ENCODE measurements at places on chromosomes 11 and 22.
A peak's percentile ranks its signal among the peaks of the same experiment; 100 is the strongest.

GRCh38 chr11:22734628-22735345 is 68.4 kb downstream of the GAS2 start:
- no peak for DNase-seq

DNA sequence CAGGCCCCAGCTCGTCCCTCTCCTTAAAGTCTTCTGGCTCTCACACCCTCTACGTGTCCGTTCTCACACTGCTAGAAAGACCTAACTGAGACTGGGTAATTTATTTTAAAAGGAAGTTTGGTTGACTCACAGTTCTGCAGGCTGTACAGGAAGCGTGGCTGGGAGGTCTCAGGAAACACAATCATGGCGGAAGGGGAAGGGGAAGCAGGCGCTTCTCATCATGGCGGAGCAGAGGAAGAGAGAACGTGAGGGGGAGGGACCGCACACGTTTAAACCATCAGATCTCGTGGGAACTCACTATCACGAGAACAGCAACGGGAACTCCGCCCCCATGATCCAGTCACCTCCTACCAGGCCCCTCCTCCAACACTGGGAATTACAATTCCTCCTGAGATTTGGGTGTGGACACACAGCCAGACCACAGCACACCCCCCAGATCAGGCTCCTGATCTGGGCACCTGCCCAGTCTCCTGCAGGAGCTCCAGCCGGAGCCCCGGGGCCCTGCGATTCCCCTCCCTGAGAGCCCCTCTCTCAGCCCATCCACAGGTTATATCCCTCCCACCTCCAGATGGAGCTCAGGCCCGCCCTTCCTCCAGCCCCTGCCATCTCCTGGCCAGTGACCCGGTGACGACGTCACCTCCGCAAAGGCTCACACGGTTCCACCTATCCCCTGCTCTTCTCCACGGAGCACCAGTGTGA is 170.2 kb downstream of the BRD1 start:
- peak; percentile 55 for DNase-seq

DNA sequence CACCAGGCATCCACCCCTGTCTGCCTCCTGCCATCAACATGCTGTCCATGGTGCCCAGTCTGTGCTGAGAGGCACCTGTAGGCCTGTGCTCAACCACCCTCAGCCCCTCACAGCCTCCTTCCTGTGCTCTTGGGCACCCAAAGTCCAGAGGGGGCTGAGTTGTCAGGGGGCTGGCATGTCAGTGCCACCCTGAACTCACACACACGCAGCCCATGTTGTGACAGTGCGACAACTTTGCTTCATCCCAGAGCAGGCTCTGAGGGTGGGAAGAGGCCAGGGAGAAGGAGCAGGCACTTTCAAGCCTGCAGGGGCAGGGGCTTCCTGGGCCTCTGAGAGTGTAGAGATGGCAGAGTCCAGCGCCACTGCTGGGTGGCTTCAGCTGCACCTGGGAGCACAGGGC is 491.0 kb downstream of the TMEM135 start:
- no peak for DNase-seq

DNA sequence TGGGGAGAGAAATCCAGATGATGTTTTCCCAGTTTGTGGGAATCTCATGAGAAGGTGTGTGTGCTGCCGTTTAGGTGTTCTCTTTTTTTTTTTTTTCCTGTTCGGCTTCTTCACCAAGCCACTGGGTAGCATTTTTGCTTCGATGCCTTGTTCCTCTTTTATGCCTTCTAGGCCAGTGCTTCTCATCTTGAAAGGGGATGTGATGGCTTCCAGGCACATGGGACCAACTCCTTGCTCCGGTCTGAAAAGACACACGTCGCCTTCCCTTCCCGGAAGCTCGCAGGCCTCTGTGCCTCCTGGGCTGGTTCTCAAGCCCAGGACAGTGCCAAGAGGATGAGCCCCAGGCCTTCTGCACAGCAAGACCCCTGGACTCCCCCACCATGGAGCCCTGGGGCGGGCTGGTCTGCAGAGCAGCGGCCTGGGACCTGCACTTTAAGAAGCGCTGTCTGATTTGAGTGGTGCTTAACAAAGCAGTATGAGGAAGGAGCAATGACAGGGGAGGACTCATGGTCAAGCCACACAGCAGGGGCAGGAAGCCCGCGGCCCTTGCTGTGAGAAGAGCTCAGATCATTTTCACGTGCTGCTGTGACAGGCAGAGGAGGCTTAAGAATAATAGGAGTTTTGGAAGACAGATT is 158.8 kb downstream of the MPPED1 start:
- no peak for DNase-seq

DNA sequence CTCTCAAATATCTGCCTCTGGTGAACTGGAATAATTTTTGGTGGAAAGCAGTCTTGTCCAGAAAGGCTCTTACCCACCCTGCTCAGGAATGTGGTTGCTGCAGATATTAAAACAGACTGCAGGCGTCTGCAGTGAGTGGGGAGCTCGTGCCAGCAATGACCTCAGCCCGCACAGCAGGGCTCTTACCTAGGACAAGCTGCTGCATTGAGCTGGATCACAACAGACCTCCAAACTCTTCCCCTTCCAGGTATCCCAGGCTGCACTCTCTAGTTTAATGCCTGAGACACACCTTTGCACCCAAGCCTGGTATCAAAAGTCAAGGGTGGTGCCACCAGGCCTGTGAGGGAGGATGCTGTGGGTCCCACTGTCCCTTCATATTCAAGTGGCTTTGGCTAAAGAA is 69.7 kb upstream of the CDON start:
- no peak for DNase-seq

DNA sequence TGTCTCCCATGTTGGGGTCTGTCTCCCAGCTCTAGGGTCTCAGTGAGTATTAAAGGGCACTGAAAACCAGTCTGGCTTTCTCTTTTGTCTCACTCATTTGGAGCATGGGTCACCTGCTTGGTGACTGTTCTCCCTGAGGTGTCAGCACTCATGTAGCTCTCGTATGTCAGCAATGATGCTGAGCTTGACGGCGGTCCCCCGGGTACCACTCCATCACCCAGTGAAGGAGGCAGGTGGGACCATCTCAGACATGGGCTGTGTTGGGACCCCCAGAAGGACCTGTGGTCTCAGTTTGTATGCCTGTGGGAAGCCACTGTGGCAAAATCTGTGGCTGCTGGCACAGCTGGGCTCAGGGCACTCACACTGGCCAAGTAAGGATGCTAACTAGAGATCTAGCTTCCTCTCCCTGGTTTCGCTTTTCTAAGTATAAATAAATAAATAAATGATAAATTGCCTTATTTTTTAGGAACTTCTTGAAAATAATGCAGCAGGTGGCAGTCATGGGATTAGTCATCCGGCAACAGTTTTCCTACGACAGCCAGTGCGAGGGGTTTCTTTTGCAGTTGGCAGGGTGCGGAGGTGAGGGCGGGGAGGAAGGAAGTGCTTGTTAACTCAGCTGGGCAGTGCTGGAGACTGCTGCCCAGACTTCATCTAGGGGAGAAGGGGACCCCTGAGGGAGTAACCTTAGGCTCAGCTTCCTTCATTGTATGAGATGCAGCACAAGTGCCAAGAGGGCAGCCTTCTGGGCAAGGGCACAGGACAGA is 48.8 kb downstream of the OSBP2 start:
- no peak for DNase-seq

GRCh38 chr11:16891964-16892363 is 122.2 kb downstream of the PLEKHA7 start:
- no peak for DNase-seq

- DNase-seq: no peak
Observed at GRCh38 chr11:14860511-14860910, 31.5 kb downstream of the CYP2R1 start.

DNA sequence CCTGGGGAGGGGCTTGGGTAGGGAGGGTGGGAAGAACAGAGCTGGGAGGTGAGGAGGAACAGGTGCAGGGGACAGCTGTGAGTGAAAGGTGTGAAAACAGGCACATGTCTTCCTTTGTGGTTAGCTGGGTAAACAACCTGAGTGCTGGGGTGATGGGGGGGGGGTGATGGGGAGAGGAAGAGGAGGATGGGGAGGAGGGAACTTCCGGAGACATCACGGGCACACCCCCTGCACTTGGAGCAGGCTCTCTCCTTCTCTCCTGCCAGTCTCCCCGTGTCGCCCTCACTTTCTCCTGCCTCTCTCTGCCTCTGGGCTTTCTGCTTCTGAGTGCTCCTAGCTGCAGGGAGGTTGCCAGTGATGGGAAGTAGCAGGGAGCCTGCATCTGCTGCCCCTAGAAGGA is 8.8 kb downstream of the CXCR5 start:
- DNase-seq: no peak

GRCh38 chr11:127247261-127247851 is 246.8 kb upstream of the KIRREL3 start:
- DNase-seq: no peak

DNA sequence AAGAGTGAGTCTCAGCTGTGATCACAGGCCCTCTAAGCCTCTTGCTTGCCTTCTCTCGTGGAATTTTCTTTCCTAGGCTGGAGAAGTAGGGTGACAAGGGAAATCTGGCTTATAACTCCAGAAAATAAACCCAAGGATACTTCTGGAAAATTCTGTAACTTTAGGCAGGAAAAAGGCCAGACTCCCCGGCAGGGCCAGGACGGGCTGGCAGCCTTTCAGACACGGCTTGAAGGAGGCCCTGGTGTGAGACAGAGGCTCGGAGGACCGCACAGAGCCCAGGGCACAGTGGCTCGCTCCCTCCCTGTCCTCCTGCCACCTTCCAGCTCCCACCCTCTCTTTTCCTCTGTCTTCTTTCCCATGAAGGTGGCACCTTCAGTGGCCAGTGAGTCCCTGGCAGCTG is 19.1 kb downstream of the RPUSD4 start:
- no peak for DNase-seq

GRCh38 chr22:22558972-22559603 is at the start of gene PRAME:
PRAME (minus strand) TSS chr22:22559265; CDS start chr22:22556832, 2,433 bp downstream.
- DNase-seq: peak; percentile 76

DNA sequence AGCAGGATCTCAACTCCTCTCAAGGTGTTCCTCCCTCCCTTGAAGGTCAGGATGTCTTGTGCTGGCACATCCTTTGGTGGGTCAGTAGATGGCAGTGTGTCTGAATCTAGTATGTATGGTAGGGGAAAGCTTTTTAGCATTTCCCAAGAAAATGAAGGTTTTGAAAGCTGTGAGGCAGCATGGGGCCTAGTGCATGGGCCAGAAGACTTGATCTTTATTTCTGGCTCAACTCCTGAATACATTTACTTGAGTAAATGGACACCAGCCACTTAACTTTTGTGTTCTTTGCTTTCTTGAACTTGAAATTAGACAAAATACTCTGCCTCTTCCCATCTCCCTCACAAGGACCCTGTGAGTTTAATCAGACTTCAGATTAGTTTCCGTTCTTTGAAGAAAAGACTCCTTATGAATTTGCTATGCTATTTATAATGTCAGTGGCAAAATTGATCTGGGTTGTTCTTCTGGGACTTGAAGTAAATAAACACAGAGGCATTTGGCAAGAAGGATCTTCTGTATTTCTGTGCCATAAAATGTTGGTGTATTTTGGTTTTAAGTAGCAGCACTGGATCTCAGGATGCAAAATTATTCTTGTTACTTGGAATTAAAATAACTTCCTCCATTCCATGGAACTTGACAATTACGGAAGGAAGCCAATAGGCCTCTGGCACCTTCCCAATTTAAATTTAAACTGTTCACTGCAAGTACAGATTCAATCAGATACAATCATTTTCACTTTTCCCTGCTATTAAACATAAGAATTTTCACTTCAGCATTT is 288.8 kb downstream of the CASP12 start:
- DNase-seq: no peak

DNA sequence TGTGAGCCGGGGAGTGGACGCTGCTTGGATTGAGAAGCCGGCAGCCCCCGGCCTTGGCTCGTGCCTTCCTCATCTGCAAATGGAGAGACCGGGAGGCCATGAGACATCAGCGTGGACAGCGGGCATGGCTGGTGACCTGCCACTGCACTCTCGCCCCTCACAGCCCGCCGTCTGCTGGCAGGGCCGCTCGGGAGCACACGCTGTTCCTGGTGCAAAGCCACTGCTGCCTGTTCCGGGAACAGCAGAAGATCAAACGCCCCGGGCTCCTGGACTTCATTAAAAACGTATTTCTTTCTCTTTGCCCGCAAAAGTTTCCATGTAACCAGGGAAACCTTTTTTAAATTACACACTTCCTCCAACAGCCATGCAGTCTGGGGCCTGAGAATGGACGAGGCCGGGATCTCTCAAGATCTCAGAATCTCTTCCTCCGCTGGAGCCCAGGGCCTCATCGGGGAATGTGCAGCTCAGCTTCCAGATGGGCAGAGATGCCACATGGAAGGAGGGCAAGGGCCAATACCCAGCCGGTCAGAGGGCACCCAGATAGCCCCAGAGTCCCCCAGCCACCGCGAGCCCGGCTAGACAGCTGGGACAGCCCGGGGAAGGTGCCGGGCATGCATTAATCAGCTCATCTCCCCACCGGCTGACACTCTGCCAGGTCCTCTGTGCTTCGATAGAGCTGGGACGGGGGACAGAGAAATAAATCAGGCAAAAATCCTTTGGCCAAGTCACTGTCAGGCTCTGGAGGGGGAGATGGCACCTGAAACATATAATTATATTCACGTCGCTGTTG is 62.8 kb upstream of the PRR5 start:
- no peak for DNase-seq

- no peak for DNase-seq
Observed at GRCh38 chr11:88100151-88100550, 75.1 kb downstream of the RAB38 start.

- DNase-seq: no peak
Observed at GRCh38 chr22:41565403-41566054, 4.7 kb downstream of the CSDC2 start.

DNA sequence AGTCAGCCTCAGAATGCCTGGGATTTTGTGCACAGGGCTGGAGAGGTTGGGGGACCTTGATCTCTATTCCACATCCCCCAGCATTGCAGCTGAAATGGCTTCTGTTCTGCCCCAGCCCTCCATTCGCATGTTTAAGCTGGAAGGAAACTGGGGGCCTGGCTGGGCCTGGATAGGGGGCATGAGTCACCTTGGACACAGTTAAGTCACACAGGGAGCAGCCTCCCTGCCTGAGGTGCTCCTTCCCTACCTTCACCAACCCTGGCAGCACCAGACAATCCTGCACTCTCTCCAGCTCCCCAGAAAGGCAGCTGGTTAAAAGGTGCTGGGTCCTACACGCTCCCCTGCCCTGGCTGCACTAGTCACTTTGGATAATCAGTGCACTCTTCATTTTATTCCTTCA is 763 bp downstream of the SMIM45 start:
- DNase-seq: no peak

DNA sequence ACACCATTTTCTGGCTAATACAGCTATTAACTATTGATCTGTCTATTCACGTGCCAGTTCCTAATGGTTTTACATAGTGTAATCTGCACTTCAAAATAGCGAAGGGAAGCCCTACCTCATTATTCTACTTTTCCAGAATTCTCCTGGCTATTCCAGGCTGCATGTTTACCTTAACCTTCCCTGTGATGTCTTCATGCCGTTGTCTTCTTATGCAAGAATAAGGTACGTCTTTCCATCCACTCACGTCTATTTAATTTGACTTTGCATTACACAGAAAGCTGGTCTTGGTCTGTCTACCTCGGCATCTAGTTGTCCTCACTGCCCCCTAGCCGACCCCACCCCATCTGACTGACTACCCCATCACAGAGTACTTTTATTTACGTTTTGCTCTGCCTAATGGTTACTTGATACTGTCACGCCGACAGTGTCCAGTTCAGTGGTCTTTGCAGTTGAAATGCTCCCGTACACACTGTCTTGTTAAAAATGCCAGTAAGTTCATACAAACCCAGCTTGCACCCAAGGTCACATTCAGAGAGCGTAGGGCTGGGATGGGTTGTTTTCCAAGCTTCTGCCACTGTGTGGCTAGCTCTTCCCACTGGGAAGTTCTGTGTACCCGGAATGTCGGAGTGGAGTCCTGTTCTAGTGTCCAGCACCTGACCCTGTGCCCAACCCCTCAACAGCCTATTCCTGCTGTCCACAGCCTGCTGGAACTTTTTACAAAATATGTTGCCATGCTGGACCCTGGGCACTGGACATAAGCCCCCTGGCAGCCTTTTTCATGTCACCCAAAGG is 15.0 kb downstream of the NEAT1 start:
- DNase-seq: no peak

GRCh38 chr11:65572356-65573051 is at the start of gene FAM89B:
FAM89B (plus strand) TSS chr11:65572538; CDS start chr11:65572670, 132 bp downstream.
- peak; percentile 81 for DNase-seq
